ENCODE measurements at places on chromosomes 1 and 21.

DNA sequence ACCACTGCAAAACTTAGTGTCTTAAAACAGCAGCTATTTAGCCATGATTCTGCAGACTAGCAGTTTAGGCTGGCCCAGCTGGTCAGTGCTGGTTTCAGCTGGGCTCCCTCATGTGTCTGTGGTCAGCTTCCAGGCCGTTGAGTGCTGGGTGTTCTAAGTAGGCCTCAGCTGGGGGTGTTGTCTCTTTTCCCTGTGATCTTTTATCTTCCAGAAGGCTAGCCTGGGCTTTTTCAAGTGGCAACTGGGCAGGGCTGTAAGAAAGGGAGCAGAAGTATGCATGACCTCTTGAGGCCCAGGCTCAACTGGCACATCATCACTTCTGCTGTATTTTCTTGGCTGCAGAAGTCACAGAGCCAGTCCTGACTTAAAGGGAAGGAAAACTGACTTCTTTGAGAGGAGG is 136.1 kb downstream of the KIF26B start:
- DNase-seq: no peak

DNA sequence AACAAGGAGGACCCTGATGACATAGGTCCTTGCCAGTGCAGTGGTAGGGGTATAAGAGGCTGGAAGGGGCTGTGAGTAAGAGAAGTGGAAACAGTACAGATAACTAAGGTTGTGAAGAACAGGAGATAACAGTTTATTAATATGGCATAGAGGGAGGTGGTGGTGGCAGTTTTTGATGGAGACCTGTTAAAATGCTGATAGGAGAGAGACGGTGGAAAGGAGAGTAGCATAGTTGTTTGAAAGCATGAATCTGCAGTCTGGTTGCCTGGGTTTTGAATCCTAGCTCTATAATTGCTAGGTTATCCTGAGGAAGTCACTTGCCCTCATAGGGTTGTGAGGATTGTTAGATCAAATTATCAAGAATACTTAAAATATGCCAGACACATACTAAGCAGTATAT is 19.4 kb downstream of the LRRC41 start:
- no peak for DNase-seq

GRCh38 chr21:37348664-37349063 is 17.9 kb upstream of the DYRK1A start:
- DNase-seq: no peak

DNA sequence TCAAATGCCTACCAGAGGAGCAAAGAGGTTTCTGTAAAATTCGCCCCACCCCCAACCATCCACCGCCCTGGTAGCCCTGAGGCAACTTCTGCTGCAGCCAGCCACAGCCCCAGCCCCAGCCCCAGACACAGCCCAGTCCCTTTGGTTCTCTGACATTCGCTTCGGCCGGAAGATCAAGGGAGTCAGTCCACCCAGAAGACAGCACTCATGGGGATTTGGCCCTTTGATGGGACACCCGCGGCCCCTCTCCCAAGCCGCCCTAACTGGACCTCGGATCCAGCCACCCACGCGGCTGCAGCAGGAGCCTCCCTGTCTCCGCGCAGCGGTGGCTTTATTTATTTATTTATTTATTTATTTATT is 3881.0 kb downstream of the SRGAP2C start:
- DNase-seq: no peak

DNA sequence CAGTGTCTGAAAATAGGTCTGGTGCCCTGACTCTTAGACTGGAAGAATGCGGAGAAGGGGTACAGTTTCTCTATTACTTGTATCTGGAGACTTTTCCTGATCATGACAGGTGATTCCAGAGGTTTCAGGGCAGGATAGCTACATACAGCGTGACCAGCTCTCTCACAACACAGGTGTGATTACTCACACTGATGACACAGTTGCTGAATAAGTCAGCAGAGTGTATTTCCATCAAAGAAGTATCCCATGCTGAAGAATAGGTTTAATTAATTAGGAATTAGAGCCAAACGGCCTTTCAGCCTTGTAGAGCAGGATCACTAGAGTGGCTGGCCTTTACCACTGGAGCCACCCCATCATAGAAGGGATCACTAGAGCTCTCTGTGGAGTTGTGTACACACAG is 298.6 kb downstream of the LMX1A start:
- no peak for DNase-seq

- no peak for DNase-seq
Measured at GRCh38 chr1:236850077-236850979, 55.2 kb downstream of the MTR start.

- no peak for DNase-seq
Measured at GRCh38 chr1:26126321-26127084, 14.9 kb downstream of the PDIK1L start.

DNA sequence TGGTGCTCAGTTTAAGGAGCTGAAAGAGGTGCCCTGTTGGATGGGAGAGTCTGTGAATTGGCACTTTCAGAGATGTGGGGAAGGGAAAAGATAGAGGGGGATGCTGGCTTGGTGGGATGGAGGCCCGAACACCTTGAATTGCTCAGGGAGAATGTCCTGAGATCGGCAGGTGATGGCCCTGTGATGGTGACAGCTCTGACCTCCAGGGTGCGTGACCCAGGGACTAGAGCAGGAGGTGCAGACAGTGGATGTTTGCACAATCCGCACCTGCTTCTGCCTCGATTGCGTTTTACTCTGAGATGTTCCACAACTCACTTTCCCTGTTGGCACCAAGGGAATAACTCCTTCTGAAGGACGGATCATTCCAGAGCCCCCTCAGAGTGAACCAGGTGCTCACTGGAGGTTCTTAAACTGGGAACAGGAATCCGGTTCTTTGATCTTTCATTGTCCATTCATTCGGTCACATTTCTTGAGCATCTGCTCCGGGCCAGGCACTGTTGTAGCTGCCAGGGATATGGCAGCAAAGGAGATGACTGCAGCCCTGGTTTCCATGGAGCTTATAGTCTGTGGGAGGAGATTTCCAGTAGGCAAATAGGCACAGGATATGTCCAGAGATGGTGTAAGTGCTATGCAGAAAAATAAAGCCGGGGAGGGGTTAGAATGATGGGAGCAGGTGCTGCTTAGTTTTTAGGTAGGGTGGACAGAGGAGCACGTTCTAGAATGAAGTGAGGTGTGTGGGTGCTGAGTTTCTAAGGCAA is 226.6 kb upstream of the TMEM51 start:
- no peak for DNase-seq
